COLO829 (cell line): ENCODE measurements at places on chromosomes 2 and 18.

DNA sequence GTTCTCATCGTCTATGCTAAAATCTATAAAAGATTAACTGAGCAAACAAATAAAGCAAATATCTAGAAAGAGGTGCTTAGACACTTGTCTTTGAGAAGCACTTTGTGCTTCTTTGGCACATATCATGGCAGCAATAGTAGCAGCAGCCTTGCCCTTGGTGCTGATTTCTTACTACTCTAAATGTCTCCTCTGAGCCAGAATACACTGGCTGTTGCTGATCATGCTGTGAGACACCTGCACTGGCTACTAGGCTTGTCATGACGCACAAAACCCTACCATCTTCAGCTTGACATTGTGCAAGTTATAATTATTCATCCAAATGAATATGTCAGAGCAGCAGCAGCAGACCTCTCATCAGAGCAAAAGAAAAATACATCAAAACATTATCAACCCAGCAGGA lies 46.7 kb downstream of the FANCL start:
- DNase-seq, result no peak

GRCh38 chr2:167752734-167753133 lies 494.7 kb downstream of the STK39 start:
- no peak for DNase-seq

- no peak for DNase-seq
Measured at GRCh38 chr2:134181219-134181618, 72.7 kb upstream of the MGAT5 start.

DNA sequence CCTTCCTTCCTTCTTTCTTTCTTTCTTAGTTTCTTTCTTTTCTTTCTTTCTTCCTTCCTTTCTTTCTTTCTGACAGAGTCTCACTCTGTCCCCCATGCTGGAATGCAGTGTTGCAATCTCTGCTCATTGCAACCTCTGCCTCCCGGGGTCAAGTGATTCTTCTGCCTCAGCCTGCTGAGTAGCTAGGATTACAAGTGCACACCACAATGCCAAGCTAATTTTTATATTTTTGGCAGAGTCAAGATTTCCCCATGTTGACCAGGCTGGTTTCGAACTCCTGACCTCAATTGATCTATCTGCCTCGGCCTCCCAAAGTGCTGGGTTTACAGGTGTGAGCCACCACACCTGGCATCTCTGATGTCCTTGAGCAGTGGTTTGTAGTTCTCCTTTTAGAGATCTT lies 48.5 kb downstream of the IL1R2 start:
- DNase-seq, result no peak

DNA sequence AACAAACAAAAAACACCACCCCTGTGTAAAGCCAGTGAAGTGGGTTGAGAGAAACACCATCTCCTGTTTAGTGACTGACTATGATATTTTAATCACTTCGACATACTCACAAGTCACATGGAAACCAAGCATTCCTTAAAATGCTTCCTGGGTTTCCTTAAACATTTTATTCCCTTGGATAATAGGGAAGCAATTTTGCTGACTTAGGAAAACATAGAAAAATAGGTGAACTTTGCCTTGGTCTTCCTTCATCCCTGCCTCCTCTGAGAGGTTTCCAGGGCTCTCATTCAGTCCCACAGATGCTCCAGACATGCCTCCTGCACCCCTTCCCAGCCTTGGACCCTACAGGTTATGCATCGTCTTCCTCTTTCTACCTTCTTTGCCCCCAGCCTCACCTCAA lies 122.6 kb upstream of the SERPINE2 start:
- DNase-seq, result no peak

DNA sequence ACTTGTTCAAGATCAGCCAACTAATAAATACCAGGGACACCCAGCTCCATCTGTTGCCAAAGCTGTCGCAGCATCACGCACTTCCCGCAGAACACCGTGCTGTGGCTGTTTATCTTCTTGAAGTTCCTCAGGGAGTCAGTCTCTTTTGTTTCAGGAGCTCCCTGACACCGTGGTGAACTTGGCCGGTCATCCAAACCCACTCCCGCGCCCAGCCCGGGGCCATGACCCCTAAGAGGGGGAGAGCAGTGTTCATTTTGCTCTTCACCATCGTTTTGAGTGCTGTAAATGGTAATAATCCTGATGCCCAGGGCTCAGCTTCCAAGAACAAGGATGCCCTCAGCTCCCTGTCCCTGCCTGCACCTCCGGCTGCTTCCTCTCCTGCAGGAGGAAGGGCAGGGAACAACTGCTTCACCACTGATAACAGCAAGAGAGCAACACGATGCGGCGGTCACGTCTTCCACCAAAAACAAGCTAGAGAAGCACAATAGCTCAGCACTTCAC lies 131.4 kb downstream of the SEPTIN10 start:
- DNase-seq, result no peak

- DNase-seq, result no peak
Measured at GRCh38 chr2:72813841-72814240, 12.0 kb downstream of the EXOC6B start.
